NCI-H460 (cell line): ENCODE measurements at places on chromosomes 6 and 20. TPM values are rescaled to one million over a fixed set of nuclear protein-coding genes. Genes with fewer than 3 reads are reported as not detected.

GRCh38 chr20:4637081-4637797 is 84.5 kb upstream of the PRND start:
- DNase-seq, result no peak

DNA sequence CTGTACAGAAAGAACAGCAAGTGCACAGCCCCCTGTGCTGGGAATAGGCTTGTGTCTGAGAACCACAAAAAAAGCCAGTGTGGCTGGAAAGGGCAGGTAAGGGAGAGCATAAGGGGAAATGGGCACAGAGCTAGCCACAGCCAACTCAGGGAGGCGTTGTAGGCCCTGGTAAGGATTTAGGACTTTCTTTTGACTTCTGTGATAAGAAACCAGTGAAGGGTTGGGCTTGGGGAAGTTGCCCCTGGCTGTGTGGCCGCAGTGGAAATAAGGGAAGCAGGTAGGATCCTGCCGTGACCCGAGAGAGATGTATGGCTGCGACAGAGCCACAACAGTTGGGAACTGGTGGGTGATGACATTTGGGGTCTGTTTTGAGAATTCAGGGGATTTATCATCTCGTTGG is 30.0 kb upstream of the PHACTR2 start:
- DNase-seq, result no peak

GRCh38 chr6:139327038-139327437 is 35.2 kb upstream of the TXLNB start:
- DNase-seq, result no peak

DNA sequence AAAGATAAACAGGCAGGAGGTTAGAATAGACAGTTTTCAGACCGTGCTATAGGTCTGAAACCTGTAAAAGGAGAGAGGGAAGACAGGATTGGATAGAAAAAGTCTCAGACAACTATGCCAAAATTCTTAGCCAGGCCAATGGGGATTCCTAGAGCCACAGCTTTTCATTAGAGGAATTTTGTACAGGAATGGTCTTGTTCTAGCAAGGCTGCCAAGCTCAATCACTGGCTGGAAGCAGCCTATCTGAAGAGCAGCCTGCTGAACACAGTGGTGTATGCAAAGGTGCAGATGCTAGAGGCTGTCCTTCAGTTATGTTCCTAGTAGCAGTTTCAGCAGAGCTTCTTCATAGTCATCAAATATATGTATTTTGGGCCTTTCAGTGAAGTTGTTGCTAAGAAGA is 313.1 kb downstream of the GRIK2 start:
- DNase-seq, result no peak

- DNase-seq, result no peak
Observed at GRCh38 chr6:169847901-169848311, 96.5 kb downstream of the ERMARD start.

DNA sequence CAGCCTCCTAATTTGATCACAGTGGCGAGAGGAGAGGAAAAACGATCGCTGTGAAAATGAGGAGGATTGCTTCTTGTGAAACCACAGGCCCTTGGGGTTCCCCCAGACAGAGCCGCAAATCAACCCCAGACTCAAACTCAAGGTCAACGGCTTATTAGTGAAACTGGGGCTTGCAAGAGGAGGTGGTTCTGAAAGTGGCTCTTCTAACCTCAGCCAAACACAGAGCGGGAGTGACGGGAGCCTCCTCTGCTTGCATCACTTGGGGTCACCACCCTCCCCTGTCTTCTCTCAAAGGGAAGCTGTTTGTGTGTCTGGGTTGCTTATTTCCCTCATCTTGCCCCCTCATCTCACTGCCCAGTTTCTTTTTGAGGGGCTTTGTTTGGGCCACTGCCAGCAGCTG is 28.7 kb downstream of the SAYSD1 start:
- DNase-seq, result no peak

DNA sequence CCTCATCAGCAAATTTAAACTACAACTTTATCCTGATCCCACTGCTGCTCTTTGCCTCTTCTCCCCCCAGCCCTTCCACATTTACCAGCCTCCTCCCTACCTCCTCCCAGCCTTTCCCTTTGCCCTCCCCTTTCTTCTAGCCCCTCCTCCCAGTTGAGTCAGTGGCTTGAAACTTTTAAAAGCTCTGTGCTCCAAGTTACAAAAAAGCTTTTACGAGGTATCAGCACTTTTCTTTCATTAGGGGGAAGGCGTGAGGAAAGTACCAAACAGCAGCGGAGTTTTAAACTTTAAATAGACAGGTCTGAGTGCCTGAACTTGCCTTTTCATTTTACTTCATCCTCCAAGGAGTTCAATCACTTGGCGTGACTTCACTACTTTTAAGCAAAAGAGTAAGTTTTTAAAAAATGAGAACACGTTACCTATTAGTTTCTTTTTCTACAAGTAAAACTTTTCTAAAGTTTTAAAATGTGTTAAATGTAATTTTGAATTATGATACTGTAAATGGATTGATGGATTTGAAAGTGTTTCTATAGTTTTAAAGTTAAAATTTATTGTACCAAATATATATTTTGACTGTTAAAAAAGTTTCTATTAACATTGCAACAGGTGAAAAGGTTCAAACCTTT is at the start of gene GJA1:
GJA1 (plus strand) TSS at position 203 of the 626 bp plus-strand sequence. CDS start 11,202 bp downstream, outside the sequence.
- DNase-seq, result peak; percentile 69

DNA sequence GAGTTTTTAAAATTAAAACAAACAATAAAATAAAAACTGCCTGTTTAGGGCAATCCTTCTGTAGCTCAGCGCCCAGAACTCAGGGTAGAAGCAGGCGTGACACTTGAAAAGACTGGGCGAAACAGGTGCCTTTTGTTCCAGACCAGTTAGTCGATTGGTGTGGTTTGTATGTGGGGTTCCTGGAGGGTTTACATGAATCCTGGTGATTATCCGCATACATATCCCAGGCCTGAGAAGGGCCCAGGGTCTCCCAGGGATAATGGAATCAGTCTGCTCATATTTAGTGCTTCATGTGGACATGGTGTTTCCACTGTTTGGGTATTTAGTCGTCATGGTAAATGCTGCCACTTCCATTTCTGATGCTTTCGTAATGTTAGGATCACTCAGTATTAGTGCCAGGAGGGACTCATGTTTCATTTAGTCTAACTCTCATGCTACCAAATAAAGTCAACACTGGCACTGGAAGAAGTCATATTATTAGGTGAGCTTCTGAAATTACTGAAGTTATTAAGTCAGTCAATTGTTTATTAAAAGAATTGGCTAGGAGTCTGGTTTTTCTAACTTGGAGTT is 116.5 kb downstream of the SAMD5 start:
- DNase-seq, result no peak

- no peak for DNase-seq
Observed at GRCh38 chr6:92723390-92723931, 695.9 kb downstream of the EPHA7 start.

GRCh38 chr20:14777591-14777990 is 440.2 kb upstream of the FLRT3 start:
- DNase-seq, result no peak

- DNase-seq, result no peak
Observed at GRCh38 chr6:26332843-26333242, 32.2 kb upstream of the BTN3A2 start.

GRCh38 chr6:16698997-16699868 is 62.0 kb downstream of the ATXN1 start:
- no peak for DNase-seq

GRCh38 chr20:58731192-58731591 is 38.6 kb downstream of the NPEPL1 start:
- DNase-seq, result no peak

DNA sequence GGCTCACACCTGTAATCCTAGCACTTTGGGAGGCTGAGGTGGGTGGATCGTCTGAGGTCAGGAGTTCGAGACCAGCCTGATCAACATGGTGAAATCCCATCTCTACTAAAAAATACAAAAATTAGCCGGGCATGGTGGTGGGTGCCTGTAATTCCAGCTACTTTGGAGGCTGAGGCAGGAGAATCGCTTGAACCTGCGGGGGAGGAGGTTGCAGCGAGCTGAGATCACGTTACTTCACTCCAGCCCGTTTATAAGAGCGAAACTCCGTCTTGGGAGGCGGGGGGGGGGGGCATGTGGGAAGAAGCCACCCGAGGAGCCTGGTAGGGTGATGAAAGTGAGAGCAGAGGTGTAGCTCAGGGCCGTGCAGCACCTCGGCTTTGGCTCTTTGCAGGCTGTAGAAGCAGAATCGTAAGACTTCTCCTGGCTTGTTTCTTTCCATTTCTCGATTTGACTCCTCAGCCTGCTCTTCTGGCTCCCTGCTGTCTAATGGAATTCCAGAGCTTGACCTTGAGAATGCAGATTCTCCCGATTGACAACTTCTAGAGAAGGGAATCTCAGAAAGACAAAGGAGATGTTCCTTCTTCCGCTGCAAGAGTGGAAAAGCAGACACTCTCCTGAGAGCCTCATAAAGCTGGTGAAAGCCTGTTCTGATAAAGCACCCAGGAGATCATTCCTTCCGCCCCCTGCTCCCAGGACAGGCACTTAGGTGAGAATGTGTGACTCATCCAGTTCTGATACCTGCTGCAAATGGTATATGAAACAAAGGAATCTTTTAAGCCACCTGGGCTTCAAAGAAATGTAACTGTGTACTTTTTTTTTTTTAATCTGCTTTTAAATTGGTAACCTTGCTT is 26.0 kb upstream of the PPP1R16B start:
- no peak for DNase-seq

DNA sequence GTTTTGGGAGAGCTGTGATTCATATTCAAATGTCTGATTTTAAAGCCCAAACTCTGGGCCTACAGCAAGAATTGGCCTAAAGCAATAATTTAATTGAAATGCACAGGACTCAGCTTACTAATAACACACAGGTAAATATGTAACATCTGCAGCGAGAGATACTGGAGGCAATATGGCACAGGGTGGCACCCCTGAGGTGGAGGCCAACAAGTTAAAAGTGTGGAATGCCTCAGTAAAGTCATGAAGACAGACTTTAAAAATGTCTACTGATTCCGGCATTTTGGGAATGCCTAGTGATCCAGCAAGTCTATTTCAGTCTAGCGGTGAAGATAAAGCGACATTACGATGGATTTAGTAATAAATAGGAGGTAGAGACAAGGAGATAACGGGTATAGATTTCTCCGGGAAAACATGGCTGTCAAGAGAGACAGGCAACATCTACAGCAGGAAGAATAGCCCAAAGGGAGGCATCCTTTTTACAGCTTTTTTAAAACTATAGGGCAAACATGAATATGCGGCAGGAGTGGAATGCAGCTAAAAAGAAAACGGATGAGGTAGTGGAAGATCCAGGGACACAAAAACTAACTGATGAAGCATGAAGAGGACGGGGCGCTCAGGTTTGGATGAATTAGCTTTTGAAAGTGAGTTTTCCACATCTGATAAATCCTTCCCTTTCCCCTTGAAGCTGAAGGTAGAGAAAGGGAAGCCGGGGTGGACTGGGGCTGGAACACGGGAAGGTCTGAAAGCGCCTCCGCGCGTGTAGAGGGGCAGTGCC is 1.2 kb downstream of the NANP start:
- no peak for DNase-seq

VARS1 gene
- total RNA-seq, result 42.1 and 46.7 TPM in 2 replicates

ZC3H12D gene
- 0.02 TPM in 1 of 2 replicates, not detected in the other for total RNA-seq

RIMS1 gene
- total RNA-seq, result 0.02 TPM in 1 of 2 replicates, not detected in the other

TBC1D20 gene
- 24.6 and 27.5 TPM in 2 replicates for total RNA-seq

ABHD16B gene
- not detected in 2 replicates for total RNA-seq
